ENCODE measurements at places on chromosomes 3 and 15. TPM values are rescaled to one million over a fixed set of nuclear protein-coding genes. Genes with fewer than 3 reads are reported as not detected.

The FRMD5 gene
- total RNA-seq: 0.42 TPM

The MORC1 gene
- total RNA-seq: not detected

The ZXDC gene
- total RNA-seq: 37.0 TPM

The ZSCAN2 gene
- 8.3 TPM for total RNA-seq

The ANKRD63 gene
- not detected for total RNA-seq

The DLG1 gene
- total RNA-seq: 73.1 TPM

The ADAMTSL3 gene
- 30.0 TPM for total RNA-seq

The PAK6 gene
- total RNA-seq: 0.52 TPM

The HCLS1 gene
- total RNA-seq: 20.5 TPM

The FEZF2 gene
- total RNA-seq: not detected

The ERC2 gene
- total RNA-seq: 0.42 TPM

- no peak for DNase-seq
These were observed 60.2 kb downstream of the SYNPR start for GRCh38 chr3:63338351-63338750.

DNA sequence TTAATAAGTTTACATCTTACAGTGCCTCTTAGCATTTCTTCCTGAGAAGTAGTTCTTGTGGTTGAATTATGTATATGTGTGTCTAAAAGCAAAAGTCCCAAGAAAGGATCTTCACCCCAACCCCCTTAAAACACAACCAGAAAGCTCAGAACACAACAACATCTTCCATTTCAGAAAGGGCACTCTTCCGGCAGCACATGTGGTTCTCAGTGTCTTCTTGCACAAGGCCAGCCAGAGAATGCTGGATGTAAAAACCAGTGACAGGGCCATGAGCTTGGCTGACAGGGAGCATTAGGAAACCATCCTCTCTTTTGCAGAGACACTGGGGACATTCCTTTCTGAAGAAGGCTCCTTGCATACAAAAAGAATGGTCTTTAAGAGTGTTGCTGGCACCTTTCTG is 45.0 kb downstream of the EEFSEC start:
- DNase-seq: peak; percentile 21

DNA sequence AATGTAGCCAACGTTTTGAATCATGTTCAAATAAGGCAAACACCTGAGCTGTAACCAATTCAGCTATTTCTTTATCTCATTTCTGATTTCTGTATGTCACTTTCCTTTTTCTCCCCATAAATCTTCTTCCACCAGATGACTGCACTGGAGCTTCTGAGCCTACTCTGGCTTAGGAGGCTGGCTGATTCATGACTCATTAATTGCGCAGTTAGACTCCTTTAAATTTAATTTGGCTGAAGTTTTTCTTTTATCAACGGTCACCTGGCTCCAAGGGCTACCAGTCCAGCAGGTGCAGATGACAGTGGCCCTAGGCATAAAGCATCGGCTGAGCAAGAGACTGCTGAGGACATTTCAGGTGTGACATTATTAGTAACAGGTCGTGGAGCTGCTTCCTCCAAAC is 39.6 kb upstream of the ITGA11 start:
- DNase-seq: peak; percentile 42

DNA sequence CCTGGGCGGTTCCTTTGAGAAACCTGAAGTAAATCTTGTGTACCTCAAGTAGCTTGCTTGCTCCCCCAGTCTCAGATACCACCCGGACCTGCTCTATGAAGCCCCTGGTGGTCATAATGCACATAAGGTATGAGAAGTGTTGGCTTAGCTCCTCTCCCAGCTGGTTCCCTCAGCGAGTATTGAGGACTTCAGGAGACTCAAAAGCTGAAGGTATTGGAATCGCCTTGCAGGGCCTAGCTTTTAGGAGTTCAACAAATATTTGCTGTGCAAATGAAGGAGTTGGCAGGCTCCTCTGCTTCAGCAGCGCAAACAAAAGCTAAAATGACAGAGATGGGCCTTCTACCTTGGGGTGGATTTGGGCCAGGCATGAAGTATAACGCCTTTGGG is 1.7 kb downstream of the CMTM8 start:
- peak; percentile 17 for DNase-seq

- DNase-seq: no peak
These were observed 190.2 kb downstream of the RORA start for GRCh38 chr15:61038910-61039309.

- peak; percentile 47 for DNase-seq
These were observed 45.8 kb downstream of the PARP15 start for GRCh38 chr3:122623031-122623829.

GRCh38 chr15:72784456-72784876 is 908 bp upstream of the ADPGK start:
- DNase-seq: no peak

DNA sequence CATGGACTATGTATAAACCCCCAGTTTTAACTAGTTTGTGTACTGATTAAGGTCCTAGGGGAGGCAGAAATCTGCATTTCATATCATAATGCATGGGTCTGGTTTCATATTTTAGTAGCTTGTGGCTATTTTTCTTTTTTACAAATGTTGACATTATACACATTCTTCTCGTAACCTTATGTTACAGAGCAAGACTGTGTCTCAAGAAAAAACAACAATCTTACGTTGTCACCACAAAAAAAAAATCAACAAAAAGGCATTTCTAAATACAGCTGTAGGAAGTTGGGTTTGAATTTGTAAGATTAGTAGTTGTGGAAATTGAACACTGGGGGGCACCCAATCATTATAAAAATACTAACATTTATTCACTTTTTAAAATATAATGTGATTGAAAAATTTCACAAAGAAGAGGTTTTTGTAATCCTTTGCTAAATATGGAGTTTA is 17.9 kb downstream of the SERP1 start:
- no peak for DNase-seq

- DNase-seq: no peak
These were observed 18.6 kb upstream of the SLC2A2 start for GRCh38 chr3:171044835-171045793.

GRCh38 chr3:72231439-72232196 is 446.7 kb upstream of the PROK2 start:
- DNase-seq: no peak

DNA sequence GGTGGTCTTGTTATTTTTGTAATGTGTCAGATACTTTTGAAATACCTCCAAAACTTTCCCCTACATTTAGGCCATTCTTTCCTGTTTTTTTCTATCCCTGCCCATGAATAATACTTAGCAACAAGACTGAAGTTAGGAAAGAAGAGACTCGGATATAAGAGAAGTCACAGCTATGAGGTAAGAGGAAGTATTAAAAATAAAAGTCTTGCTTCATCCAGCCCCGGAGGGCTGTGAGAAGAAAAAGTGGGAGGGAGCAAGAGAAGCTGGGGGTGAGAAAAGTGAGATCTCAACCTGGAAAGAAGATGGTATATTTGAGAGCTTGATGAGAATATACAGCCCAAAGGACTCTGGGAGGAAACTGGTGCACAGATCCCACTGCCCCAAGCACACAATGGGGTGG is 213.5 kb upstream of the CDIN1 start:
- no peak for DNase-seq

DNA sequence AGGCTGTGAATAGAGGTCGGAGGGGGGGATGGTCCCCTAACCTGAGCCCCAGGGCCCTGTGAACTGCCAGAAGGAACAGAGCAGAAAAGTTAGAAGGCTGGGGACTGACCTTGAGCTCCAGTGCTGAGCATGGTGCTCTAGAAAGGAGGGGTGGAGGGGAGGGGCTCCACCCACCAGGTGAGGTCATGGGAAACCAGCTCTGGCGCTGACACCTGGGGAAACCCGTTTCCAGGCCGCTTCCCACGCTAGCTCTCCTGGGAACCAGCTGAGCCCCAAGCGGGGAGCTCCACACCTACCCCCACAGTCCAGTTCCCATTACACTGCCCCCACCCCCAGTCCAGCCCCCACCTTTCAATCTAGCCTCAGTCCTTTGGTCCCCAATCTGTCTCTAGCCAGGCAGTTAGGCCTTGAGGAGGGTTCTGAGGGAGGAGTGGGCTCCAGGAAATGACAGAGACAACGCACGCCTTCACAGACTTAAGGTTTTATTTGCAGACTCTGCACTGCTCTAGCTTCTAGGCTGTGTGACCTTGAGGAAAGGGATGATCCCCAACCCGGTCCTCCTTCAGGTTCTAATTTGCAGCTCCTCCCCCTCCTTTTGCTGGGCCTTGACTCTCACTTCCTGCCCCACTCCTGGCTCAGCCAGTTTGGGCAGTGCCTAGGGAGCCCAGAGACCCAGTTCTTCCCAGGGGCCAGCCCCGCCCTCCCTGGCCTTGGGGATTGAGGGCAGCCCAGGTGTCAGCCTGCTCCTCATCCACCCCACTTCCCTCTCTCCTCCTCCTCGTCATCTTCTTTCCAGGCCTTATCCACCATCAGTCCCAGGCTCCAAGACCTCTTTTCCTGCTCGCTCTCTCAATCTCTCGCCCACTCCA is 2.1 kb downstream of the RHOV start:
- no peak for DNase-seq

DNA sequence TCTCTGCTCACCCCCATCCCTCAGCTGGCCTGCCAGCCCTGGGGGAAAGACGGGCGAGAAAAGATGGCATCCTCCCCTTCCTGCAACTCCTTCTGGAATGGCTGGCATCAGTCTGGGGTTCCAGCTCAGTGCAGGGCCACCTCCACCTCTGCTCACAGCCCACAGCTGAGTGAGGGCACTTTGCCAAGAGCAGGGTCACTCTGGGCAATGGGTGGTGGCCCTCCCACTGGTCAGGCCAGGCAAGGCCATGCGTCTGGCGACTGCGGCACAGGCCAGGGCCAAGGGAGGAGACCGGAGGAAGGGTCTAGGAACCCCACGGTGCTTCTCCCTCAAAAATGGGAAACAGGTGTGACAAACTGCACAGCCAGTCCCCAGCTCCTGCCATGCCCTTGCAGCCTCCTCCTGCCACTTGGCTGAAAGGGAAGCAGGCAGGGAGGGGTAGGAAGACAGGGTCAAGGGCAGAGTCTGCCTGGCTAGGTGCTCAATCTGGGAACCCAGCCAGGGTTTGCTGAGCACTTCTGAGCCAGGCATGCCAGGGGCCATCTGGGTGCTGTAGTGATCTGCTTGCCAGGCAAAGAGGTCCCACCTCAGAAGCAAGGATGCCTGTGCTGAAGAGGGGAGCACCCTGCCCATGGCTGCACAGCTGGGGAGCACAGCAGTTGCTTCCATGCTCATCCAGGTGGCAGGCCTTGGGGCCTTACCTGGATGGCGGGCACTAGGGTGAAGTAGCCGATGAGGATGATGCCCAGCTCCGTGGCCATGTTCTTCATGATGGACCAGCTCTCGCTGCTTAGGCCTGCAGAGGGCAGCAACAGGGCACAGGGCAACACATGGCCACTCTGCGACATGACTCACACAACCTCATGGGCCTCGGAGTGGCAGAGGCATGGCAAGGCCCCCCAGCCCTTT is 41.2 kb downstream of the PTPN23 start:
- DNase-seq: no peak

GRCh38 chr3:187913617-187914033 is 168.4 kb upstream of the BCL6 start:
- no peak for DNase-seq

GRCh38 chr15:62922514-62922913 is 120.0 kb upstream of the TPM1 start:
- no peak for DNase-seq

GRCh38 chr3:195803289-195803908 is 8.3 kb downstream of the MUC4 start:
- no peak for DNase-seq

GRCh38 chr3:143036557-143036956 is 35.2 kb downstream of the U2SURP start:
- no peak for DNase-seq

DNA sequence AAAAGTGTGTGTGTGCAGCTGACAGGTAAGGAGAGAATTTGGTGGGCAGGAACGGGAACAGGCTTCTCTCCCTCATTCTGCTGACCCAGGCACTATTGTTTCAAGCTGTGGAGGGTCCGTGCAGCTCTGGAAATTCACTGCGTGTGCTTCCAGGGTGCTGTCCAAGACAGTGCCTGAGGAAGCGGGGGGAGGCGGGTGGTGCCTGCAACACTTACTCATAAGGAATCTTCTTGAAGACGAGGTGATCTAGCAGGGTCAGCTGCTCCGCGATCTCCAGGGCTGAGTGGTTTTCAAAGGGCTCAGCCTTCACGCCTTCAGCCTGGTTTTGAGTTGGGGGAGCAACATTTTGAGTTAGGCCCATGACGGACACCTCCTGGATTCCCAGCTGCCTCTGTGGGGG is 46.6 kb upstream of the CTSH start:
- DNase-seq: no peak

GRCh38 chr3:50372349-50372748 is 13.0 kb upstream of the TMEM115 start:
- DNase-seq: no peak

DNA sequence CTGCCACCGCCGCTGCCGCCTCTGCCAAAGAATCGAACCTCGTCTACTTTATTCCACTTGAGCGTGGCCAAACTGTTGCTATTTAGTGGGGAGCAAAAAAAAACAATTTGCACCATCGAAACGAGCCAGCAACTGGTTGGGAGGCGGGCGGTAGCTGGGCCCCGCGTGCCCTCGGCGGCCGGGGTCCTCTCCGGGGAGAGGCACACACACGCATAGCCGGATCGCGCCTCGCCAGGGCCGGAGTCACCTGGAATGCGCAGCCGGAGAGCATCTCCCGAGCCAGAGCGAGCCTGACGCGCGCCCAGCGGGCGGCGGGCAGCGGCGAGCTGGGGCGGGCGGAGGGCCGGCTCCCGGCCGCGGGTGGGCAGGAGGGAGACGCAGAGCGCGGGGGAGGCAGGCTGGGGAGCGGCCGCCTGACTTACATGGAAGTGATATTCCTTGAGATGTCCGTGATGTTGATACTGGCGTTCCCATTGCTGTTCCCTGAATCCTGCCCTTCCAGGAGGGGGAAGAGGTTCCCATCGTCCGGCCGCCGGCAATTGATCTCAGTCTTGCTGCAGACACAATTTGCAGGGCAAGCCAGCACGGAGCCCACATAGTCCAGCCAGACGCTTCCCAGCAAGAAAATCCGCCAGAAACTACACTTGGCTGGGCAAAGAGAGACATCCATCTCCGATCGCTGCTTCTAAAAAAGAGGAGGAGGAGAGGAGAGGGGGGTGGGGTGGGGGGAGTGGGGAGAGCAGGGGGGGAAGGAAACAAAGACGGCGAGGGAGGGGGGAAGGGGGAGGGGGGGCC is 858 bp downstream of the NTRK3 start:
- no peak for DNase-seq

DNA sequence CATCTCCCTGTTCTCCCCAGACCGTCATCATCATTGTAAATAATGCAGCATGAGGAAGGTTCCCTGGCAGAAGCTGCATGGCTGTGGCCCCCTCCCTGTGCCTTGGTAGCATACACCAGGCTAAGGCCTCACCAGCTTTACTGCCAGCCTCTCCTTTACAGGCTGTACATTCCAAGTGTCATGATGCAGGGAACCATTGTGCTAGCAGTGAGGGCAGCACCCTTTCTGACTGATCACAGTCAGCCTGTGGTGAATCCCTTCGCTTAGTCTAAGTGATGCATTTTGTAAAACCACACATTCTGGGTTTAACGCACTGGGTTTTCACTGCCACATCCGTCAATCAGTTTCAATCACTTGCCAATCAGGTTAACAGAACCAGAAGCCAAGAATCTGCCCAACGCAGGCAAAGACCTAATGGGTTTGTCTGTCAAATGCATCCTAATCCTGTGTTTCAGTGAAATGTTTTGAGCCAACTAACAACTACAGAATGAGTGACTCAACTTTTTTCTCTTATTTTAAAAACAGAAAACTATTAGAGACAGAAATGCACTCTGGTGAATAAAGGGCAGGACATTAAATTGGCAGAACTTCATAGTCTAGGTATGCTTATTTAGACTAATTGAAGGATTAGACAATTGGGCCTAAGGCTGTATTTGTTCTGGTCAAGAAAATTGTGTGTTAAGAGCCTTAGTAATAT is 225.9 kb upstream of the DPH6 start:
- DNase-seq: no peak

- no peak for DNase-seq
These were observed 124.3 kb downstream of the CHSY1 start for GRCh38 chr15:101127506-101128076.

GRCh38 chr15:44788748-44789147 is 52.4 kb downstream of the TRIM69 start:
- DNase-seq: no peak

Measured in esophagus muscularis mucosa (tissue), 4 donors.